ENCODE measurements at places on chromosomes 5 and 9. TPM values are rescaled to one million over a fixed set of nuclear protein-coding genes. Genes with fewer than 3 reads are reported as not detected.

DNA sequence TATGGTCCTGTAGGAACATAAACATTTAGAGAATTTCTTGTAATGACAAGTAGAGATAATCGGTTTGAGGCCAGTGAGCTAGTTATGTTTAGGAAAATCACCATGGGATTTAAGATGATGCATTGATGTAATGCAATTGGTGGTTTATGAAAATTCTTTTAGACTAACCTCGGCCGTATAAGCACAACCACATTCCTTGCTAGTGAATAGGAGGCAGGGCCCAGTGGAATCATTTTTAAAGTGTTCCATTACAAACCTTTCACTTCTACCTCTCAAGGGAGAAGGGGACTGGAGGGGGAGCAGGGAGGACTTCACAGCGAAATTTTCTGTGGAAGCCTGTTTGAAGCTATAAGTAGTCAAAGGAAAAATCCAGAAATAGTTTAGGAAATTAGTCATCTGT lies 71.8 kb upstream of the NFIL3 start:
- no peak for DNase-seq

DNA sequence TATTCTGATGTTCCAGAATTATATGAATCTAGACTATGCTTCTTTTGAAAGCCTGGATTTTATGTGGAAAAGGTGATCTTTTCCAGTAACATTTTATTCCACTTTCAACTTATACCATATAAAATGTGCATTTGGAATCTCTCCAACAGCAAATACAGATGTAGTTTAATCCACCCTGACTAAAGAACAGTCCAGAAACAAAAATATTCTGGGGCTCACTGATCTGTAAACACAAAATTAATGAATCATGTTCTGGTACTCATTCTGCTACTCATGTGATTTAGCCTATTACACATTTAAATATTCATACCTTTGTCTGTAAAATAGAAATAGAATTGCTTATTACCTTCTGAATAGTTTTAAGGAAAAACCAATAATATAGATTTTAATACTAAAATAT lies 125.8 kb downstream of the ARRDC3 start:
- no peak for DNase-seq

DNA sequence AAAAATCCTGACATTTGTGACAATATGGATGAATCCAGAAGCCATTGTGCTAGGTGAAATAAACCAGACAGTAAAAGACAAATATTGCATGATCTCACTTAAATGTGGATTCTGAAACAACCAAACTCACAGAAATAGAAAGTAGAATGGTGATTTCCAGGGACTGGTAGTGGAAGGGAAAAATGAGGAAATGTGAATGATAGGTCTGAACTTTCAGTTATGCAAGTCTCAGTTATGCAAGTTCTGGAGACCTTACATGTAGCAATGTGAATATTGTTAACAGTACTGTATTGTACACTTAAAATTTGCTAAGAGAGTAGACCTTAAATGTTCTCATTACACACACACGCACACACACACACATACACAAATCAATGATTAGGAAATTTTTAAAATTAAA lies 84.9 kb downstream of the SLCO4C1 start:
- DNase-seq = no peak

DNA sequence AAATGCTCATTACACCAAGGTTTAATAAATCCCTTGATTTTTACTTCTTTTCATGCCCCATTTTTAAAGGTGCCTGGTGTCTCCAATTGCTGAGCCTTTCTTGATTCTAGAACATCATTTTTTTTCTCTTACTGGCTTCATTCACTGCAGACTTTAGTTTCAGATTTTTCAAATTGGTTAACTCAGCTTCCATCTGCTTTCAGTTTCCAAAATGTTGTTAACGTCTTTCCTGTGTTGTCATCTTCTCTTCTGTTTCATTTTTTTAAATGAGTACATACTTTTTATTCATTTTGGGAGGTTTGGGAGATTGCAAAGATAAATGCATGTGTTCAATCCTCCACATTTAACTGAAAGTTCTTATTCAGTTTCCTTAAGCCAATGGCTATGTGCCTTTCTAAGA lies 126.4 kb upstream of the CCNG1 start:
- no peak for DNase-seq

- no peak for DNase-seq
Observed at GRCh38 chr9:15203581-15203980, 103.4 kb downstream of the TTC39B start.

DNA sequence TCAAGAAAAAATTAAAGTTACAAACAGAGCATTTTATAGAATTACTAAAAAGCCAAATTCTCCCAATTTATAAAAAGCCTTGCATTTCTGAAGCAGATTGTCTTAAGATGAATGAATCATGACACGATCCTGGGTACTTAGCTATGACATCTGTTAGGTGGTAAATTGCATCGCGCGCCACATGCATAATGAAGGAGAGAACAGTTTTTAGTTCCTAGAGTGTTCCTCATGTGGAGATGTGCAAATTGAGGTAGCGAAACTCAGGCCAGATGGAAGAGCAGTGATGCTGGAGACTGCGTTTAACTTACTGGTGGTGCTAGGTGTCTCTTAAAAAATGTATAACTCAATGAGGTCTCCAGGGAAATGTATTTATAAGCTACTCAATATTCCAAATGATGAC lies 516.1 kb downstream of the EFNA5 start:
- DNase-seq = no peak

DNA sequence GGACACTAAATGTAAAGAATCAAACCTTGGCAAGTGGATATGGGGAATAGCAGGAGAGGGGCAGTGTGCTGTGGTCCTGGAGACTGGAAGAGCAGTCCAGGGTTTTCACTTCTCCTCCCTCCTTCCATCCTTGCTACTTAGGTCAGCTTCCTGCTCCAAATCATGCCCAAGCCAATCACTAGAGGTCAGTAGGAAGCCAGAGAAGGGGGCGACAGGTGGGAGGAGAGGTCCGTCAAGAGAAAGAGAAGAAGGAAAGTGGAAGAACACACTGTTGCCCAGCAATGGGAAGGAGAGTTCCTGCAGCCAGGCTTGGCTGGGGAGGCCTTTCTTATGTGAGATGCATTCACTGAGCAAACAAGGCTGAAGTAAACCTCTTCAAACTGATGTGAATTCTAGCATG lies 289.6 kb downstream of the DTWD2 start:
- peak; percentile 14 for DNase-seq

DNA sequence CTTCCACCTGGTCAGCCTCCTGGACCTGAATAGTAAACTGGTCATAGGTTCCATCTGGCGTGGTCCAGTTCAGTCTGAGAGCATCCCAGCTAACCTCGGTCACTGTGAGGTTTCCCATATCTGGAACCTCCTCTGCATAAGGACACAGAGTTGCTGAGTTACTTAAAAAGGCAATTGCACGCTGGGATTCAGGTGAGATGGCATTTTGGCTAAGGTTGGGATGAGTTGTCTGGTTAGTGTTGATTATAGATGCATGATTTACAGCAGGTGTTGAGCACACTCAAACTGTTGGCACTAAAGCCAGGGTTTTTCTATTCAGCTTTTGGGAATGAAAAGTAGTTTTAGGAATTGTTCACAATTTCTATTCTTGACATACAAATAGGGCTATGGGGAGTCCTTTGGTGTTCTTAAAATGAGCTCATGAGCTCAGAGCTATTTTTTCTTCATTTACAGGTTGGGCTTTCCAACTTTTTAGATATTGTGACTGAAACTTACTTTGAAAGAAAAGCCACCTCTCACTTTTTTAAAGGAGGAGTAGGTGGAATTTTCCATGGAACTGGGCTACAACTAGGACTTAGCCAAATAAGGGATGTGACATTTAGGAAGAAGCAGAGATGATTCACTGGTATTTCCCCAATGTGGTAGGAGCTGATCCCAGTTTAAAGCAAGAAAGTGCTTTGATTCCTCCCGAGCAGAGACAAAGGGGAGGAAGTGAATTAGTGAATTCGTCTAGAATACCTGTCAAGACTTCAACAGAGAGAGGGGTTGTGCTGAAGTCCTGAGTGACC lies 54.7 kb downstream of the TNC start:
- DNase-seq = no peak

- no peak for DNase-seq
Observed at GRCh38 chr5:116844015-116844414, 269.4 kb upstream of the SEMA6A start.

DNA sequence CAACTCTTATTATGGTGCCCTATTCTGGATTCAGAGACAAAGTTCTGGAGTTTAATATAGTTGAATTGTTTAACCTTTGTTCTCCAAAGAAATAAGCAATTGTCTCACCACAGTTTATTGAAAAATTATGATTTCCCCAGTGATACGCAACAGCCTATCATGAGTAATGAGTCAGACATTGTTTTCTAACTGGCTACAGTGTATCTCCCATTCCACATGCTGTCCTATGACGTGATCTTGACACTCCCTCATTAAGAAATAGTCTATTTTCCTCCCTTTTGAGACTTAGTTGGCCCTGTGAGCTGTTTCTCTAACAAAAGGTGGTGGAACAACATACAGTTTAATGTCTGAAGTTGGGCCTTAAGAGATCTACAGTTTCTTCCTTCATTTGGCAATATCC lies 1290.6 kb upstream of the CDH6 start:
- DNase-seq = no peak

DNA sequence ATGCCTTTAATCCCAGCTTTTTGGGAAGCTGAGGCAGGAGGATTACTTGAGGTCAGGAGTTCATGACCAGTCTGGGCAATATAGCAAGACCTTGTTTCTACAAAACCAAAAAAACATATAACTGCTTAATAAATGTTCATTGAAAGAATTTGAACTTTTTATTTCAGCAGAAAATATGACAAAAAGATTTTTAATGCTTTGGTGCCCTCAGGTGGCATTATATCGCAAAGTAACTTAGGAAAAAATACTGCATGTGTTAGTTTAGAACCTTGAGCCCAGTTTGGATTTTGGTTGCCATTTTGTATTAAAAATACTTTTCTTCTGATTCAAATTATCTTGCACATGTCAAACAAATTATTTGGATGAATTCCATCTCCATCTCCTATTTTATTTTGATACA lies 103.2 kb downstream of the GPBP1 start:
- DNase-seq = peak; percentile 15

- DNase-seq = no peak
Observed at GRCh38 chr5:58469896-58470295, 10.0 kb upstream of the PLK2 start.

- no peak for DNase-seq
Observed at GRCh38 chr5:43638107-43638506, 35.1 kb downstream of the NNT start.

DNA sequence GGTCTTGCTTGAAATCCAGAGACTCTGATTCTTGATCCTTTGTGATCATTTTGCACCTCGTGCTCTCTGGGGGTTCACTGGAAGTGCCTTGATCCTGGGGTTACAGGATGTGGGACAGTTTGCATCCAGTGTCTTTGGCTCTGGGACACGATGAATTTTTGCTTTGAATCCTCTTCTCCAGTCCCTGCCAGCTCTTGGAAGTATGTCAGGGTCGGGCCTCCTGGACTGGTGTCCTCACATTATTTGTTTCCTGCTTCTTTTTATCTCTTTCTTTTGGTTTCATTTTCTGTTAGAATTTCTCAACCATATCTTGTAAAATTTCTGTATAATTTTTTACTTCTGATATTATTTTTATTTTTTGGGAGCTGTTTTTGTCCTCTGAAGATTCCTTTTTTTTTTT lies 34.2 kb downstream of the SECISBP2 start:
- no peak for DNase-seq

DNA sequence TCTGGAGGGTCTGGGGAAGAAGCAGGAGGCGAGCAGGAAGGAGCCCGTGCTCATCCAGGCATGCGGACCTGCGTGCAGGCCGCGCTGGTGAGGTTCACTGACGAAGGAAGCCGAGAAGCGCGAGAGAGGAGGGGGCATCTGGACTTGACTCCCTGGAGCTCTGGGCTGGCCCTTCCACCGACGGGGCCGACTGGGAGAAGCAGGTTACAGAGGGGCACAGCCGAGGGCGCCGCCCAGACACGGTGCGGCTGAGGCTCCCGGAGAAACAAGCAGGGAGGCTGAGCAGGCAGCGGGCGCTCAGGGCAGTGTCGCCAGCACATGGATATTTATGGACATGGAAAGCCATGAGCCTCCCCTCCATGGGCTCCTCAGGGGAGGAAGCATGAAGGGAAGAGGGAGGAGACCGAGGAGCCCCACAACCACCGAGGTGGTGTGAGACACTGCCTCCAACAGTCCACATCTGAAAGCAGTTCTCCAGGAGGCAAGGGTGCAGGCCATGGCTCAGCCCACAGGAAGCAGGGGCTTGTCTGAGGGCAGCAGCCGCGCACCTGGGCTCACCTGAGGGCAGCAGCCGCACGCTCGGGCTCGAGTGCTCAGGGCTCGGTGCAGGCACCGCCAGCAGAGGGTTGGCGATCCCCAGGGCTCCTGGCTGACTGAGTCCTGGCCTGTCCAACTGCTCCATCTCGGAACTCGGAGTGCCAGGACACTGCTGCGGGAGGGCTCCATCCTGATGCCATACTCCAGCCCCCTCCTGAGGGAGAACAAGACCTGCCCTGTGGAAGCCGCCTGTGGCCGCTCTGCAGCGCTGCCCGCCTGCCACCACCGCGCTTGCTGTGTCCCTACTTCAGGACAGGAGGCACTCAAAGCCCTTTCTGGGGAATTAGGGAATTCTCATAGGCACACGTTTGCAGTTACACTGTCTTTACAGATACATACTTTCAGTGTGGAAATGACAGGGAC lies 15.7 kb upstream of the INPP5E start:
- no peak for DNase-seq

GRCh38 chr5:142486581-142486980 lies 161.8 kb upstream of the SPRY4 start:
- peak; percentile 17 for DNase-seq

DNA sequence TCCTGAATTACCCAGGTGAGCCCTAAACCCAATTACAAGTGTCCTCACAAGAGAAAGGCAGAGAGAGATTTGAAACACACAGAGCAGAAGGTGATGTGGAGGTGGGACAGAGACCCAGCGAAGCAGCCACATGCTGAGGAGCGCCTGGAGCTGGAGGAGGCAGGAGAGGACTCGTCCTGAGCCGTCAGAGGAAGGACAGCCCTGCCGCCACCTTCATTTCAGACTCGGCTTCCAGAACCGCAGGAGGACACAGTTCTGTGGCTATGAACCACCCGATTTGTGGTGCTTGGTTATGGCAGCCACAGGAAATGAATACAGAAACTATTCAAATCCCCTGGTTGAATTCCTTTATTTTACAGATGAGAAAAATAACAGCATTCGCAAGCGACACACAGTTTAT lies 16.4 kb upstream of the FBP1 start:
- no peak for DNase-seq

GRCh38 chr5:11684607-11685006 lies 219.6 kb downstream of the CTNND2 start:
- no peak for DNase-seq

- DNase-seq = peak; percentile 59
Observed at GRCh38 chr5:149731617-149732323, 1.7 kb downstream of the PPARGC1B start.

C1QTNF2 gene
- not detected for total RNA-seq

SLC4A9 gene
- total RNA-seq = 0.24 TPM

RBM22 gene
- total RNA-seq = 60.8 TPM

DND1 gene
- 2.8 TPM for total RNA-seq

LHX6 gene
- not detected for total RNA-seq

SEMA6A gene
- total RNA-seq = 53.3 TPM

PCDHB15 gene
- 1.1 TPM for total RNA-seq

ADGRV1 gene
- 3.5 TPM for total RNA-seq

LEAP2 gene
- 2.8 TPM for total RNA-seq

GDNF gene
- not detected for total RNA-seq

EGFLAM gene
- not detected for total RNA-seq

ECSCR gene
- total RNA-seq = not detected

ZFYVE16 gene
- total RNA-seq = 39.3 TPM

CDX1 gene
- not detected for total RNA-seq
